ENCODE measurements at places on chromosomes 3 and 15.

DNA sequence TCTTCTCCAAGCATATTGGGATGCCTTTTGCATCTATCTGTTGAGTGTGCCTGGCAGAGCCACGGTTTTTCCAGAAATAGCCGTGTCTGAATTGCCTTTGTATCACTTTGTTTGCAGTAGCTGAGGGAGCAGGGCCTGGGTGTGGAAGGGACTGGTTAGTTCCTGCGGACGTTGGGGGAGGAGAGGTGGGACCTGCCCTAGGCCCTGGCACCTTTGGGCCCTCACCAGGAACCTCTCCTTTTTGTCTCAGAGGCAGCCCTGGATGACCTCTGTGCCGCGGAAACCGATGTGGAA lies 18.6 kb downstream of the ATRIP start:
- no peak for DNase-seq

DNA sequence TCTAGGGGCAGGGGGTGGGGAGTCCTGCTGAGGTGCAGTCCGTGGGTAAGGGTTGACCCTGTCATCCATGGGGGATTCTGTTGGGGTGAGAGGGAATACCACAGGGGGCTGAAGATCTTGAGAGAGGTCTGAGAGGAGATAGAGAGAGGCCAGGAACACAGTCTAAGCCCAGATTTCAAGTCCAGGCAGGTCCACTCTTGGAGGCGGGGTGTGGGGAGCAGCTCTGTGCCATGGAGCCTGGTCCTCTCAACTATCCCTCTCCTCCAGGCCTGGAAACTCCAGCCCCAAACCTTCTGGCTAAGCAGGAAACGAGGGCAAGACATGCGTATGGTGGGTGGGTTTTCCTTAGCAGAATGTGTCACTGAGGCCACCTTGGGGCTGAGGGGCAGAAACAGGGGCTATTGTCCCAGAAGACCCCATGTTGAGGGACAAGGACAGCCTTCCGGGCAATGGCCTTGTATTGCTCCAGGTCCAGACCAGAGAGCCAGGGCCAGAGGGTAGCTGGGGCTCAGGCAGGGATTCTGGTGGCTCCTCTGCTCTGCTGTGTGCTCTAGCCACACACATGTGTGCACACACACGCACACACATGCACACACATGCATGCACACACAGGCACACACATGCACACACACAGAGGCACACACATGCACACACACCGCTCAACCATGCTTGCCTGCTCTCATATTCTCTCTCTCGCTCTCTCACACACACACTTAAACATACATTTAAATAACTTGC lies 48.6 kb upstream of the MAGEF1 start:
- no peak for DNase-seq

DNA sequence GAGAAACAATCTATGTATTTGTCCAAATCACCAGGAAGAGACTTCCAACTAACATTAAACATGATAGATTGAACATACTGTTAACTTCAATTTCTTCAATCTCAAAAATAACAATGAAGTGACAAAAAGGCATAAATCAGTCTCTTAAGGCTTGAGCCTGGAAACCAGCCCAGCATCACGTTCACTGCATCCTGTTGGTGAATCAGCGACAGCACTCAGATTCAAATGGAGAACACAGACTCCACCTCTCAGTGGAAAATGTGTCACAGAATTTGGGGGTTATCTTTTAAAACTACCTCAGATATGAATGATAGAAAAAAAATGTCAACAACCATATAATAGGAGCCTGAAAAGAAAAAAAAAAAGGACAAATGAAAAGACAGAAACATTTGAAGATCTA lies 212.0 kb downstream of the MINAR1 start:
- no peak for DNase-seq

- no peak for DNase-seq
Observed at GRCh38 chr15:35256141-35256540, 171.0 kb upstream of the NANOGP8 start.

DNA sequence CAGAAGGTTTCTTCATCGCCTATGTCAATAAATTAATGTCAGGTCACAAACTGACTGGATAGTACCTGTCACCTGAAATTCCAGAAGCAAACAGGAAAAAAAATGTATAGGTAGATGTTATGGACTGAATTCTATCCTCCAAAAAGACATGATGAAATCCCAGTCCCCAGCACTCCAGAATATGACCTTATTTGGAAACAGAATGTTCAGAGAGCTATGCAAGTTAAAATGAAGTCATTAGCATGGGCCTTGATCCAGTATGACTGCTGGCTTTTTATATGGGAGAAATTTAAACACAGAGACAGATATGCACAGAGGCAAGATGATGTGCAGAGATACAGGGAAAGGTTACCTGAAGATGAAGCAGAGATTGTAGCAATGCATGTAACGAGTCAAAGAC lies 953.4 kb downstream of the ZPLD1 start:
- no peak for DNase-seq

DNA sequence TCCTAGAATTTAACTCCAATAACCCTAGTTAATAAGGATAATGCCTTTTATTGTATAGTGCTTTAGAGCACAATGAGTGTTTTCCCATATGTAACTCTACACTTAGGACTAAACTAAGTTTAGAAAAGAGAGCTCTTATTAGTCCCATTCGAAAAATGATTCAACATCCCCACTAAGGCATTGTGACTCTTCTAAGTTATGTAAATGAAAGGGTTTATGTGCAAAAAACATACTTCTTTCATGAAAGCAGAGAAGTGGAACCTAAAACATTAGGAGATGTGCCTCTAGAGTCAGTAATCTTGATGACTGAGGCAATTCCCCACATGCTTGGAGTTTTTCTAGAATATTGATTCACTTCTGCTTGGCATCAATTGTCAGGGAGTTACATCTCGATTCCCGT lies 344.1 kb upstream of the ZNF717 start:
- no peak for DNase-seq

DNA sequence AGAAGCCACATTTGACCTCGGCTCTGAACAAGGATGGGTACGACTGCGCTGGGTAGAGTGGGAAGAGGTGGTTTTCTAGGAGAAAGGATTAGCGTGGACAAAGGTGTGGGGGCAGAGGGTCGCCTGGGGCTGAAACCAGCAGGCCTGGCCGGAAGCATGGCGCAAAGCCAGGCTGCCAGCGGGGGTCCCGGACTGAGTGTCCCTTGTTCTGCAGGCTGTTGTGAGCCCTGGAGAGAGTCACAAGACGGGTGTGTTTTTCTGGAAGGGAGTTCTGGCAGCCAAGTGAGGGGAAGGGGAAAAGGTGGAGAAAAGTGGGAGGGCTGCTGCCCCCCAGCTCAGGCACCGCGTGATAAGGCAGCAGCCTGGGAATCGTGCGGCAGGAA lies 98.5 kb upstream of the MEF2A start:
- DNase-seq = no peak

GRCh38 chr3:135802171-135802570 lies 163.4 kb upstream of the PPP2R3A start:
- DNase-seq = no peak

GRCh38 chr15:59309405-59309804 lies 63.3 kb downstream of the MYO1E start:
- DNase-seq = no peak

DNA sequence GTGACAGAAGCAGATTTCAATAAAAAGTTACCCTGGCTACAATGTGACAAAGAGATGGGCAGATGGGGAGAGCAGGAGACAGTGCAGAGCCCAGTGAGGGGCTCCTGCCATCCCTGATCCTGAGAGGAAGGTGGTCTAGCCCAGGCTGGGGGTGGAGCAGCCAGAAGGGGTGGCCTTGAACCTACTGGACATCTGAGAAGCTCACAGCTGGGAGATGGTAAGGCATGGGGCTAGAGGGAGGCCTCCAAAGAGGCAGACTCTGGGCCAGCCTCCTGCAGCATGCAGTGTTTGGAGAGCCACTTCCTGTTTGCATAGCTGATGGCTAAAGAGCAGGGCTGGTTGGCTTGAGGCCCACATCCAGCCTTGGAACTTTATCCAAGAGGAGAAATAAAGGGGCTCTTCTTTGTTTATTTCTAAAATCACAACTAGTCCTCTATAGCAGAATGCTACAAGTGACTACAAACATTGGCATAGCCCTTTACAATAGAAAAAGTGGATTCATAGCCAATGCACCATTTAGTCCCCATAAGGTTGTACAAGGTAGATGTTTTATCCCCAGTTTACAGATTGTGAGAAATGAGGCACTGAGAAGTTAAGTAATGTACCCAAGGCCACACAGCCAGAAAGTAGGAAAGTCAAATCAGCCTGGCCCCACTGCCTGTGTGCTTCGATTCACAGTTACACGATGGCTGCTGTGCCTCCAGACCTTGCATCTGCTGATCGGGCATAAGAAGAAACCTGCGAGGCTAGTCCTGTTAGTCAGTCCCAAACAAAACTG lies 4.6 kb downstream of the EFCC1 start:
- no peak for DNase-seq

DNA sequence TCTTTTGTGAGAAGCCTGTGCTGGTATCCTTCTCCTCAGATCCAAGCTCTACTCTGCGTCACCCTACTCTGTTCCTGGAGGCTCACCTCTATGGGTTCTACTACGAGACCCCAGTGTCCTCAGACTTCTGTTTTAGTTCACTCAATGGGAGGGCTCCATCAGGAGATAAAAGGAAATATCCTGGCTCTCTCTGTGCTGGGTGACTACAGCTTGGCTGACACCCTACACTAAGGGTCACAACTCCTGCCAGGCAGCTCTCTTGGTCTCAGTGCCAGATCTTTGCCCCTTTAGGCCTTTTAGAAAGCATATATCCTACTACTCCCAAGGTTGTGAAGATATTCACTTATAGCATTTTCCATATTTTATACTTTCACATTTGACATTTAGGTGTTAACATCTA lies 46.5 kb downstream of the SPG11 start:
- DNase-seq = no peak

DNA sequence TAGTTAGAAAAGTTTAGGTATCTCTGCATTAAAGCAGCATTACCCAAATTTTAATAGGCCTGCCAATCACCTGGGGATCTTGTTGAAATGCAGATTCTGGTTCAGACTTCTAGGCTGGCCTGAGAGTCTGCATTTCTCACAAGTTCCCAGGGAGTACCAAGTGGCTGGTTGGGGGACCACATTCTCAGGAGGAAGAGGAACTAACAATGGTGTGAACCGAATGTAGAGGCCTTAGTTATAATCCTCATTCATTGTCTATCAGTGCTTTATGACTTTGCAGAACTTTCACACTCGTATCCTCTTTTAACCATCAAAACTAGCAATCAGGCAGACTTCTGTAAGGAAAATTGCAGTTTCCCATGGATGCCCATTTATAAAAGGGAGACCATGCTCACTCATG lies 38.2 kb upstream of the UBE2E1 start:
- DNase-seq = no peak

DNA sequence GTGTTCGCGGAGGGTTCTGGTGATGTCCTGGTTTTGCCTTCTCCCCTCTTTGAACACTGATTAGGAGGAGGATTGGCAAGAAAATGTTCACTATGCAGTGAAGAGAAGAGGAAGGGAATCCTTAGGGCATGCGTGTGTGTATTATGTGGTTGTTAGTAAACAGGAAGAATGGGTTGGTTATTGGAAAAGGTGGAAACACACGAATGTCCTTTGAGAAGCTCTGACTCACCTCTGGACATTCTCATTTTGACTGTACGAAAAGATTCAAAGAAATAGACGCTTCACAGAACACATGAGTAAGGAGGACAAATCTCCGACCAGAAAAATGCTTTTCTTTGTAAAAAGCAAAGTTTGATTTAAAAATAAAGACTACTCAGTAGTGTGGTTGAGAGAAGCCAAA lies 188.8 kb upstream of the PRICKLE2 start:
- DNase-seq = no peak

GRCh38 chr15:100733101-100733842 lies 130.9 kb downstream of the ASB7 start:
- no peak for DNase-seq

- DNase-seq = no peak
Observed at GRCh38 chr3:100053951-100054620, 60.2 kb downstream of the FILIP1L start.

GRCh38 chr3:183098536-183099025 lies 715 bp downstream of the MCCC1 start:
- no peak for DNase-seq

DNA sequence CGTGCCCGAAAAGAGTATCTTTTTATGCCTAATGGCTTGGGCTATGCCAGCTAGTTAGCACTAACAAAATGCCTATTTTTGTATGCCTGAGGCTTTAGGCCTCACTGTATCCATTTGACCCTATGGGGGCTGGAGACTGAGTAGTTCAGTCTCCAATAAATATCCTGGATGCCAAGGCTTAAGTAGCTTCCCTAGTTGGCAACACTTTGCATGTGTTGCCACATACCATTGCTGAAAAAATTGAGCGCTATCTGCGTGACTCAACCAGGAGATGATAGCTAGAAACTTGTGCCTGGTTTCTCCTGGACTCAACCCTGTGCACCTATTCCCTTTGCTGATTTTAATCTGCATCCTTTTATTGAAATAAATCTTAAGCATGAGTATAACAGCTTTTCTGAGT lies 58.4 kb upstream of the ATP2C1 start:
- DNase-seq = no peak

DNA sequence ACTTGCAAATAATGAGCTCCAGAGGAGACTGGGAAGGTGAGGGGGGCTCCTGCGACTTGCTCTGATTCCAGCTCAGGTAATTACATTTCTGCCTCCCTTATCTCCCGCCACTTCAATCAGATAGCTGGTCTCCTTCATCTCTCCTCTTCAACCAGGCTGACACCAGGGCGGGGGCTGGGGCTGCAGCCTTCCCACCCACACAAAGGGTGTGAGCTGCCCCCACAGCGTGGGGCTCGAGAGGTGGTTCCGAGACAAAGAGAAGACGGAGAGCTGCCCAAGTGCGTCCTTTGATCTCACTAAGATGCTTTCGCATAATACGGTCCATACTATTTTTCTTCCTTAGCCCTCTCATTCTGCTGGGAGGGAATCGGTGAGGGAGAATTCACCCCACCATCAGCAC lies 139.7 kb downstream of the NSMCE3 start:
- DNase-seq = no peak

DNA sequence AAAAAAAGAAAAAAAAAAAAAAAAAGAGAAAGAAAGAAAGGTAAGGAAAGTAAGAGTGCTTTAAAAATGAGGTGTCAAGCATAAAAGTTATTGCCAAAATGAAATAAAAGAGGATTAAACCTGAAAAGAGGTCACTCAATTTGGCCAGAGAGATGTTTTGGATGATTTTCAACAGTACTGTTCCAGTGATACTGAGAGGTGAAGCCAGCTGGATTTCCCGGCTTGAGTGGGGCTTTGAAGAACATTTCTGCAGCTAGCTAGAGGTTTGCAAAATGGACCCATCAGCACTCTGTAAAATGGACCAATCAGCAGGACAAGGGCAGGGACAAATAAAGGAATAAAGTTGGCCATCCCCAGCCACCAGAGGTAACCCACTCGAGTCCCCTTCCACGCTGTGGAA lies 128.5 kb downstream of the LSAMP start:
- no peak for DNase-seq

- DNase-seq = no peak
Observed at GRCh38 chr15:83476066-83476465, 28.9 kb downstream of the SH3GL3 start.

- DNase-seq = no peak
Observed at GRCh38 chr3:113377158-113377557, 64.1 kb downstream of the CFAP44 start.

GRCh38 chr15:41828807-41829141 lies 882 bp downstream of the JMJD7 start:
- DNase-seq = no peak

Measured in activated CD4-positive, alpha-beta T cell treated with anti-CD3 and anti-CD28 coated beads, Interleukin-2, amount 50 U/mL, for 1 hour (primary cell).